ENCODE measurements at places on chromosomes 2 and 18.

DNA sequence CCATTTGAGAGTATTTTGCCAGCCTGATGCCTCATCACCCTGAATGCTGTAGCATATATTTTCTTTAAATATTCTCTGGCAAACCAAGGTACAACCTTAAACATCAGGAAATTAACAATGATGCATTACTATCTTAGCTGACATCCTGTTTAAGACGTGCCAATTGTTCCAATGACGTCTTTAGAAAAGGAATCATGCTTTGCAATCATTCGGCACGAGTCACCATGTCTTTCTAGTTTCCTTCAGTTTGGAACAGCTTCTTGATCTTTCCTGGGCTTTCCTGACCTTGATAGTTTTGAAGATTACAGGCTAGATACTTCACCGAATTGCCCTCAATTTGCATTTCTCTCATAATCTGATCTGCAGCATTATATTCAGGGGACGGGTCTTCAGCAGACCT lies 88.2 kb upstream of the GLI2 start:
- peaks cover 11% of the 10 kb centered on the region for H3K27me3 ChIP-seq
- H3K36me3 ChIP-seq, result peaks cover 5% of the 10 kb centered on the region
- no peak overlapping the region for H3K27ac ChIP-seq

GRCh38 chr18:49274188-49274714 lies 186.2 kb downstream of the DYM start:
- H3K27ac ChIP-seq, result no peak overlapping the region
- H3K4me3 ChIP-seq, result no peak overlapping the region
- H3K36me3 ChIP-seq, result peaks cover 49% of the 10 kb centered on the region
- H3K27me3 ChIP-seq, result no peaks in the 10 kb centered on the region

- no peak overlapping the region for H3K4me3 ChIP-seq
- no peak for DNase-seq
- no peaks in the 10 kb centered on the region for H3K36me3 ChIP-seq
- H3K27me3 ChIP-seq, result peaks cover 4% of the 10 kb centered on the region
- H3K4me1 ChIP-seq, result no peaks in the 10 kb centered on the region
These were observed 65.0 kb upstream of the IKZF2 start for GRCh38 chr2:213216461-213216860.

- H3K27ac ChIP-seq, result no peak overlapping the region
- H3K4me1 ChIP-seq, result no peaks in the 10 kb centered on the region
- no peak for DNase-seq
- peaks cover 1% of the 10 kb centered on the region for H3K36me3 ChIP-seq
- no peaks in the 10 kb centered on the region for H3K27me3 ChIP-seq
- no peak overlapping the region for H3K4me3 ChIP-seq
These were observed 34.1 kb downstream of the SOCS6 start for GRCh38 chr18:70322928-70323327.

- no peaks in the 10 kb centered on the region for H3K4me1 ChIP-seq
- H3K4me3 ChIP-seq, result no peak overlapping the region
- no peak overlapping the region for H3K27ac ChIP-seq
- DNase-seq, result no peak
- H3K27me3 ChIP-seq, result peaks cover 3% of the 10 kb centered on the region
These were observed 72.5 kb upstream of the HDAC4 start for GRCh38 chr2:239473211-239473805.

DNA sequence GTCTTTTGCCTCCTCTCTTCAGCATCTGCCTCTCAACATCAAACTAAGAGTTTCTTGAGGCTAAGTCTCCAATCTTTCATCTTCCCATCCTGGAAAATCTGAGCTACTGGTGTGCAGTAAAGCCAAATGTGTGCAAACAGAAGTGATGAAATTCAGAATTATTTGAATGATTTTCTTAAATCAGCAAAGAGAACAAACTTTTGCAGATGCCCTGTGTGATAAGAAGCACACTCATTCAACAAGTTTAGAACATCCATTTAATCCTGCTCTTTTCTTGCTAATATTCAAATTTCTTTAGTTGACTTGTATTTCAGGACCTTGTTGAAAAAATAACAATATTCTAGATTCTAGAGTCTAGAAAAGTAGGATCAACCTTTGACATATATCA lies 1374.9 kb upstream of the CELF4 start:
- DNase-seq, result no peak
- no peak overlapping the region for H3K4me3 ChIP-seq
- no peaks in the 10 kb centered on the region for H3K27me3 ChIP-seq
- peaks cover 14% of the 10 kb centered on the region for H3K36me3 ChIP-seq

- H3K36me3 ChIP-seq, result peaks cover 1% of the 10 kb centered on the region
- DNase-seq, result no peak
- H3K27me3 ChIP-seq, result peaks cover 8% of the 10 kb centered on the region
These were observed 32.1 kb downstream of the PROKR1 start for GRCh38 chr2:68675470-68675869.

DNA sequence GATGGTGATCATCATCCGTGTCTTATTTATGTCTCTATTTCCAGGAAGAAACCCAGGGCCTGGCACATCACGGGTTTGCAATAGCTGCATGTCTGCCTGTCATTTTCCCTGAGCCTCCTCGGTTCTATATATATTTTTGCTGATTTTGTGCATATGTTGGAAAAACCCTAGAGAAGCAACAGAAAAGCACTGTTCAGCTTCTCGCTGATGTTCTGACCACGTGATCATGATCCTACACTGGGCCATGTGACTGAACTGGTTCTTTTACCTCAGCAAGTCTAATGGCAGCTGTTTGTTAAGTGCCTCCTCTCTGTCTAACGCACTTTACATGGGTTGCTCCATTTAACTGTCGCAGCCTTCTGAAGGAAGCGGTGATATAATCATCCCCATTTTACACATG lies 71.3 kb downstream of the CMPK2 start:
- H3K27me3 ChIP-seq, result peaks cover 13% of the 10 kb centered on the region
- DNase-seq, result no peak
- no peak overlapping the region for H3K27ac ChIP-seq
- H3K4me1 ChIP-seq, result no peaks in the 10 kb centered on the region
- no peaks in the 10 kb centered on the region for H3K36me3 ChIP-seq
- no peak overlapping the region for H3K4me3 ChIP-seq

- no peaks in the 10 kb centered on the region for H3K4me1 ChIP-seq
- no peak overlapping the region for H3K4me3 ChIP-seq
- H3K27me3 ChIP-seq, result peaks cover 15% of the 10 kb centered on the region
- no peaks in the 10 kb centered on the region for H3K36me3 ChIP-seq
- DNase-seq, result no peak
These were observed 30.9 kb downstream of the EPHA4 start for GRCh38 chr2:221541131-221541735.

DNA sequence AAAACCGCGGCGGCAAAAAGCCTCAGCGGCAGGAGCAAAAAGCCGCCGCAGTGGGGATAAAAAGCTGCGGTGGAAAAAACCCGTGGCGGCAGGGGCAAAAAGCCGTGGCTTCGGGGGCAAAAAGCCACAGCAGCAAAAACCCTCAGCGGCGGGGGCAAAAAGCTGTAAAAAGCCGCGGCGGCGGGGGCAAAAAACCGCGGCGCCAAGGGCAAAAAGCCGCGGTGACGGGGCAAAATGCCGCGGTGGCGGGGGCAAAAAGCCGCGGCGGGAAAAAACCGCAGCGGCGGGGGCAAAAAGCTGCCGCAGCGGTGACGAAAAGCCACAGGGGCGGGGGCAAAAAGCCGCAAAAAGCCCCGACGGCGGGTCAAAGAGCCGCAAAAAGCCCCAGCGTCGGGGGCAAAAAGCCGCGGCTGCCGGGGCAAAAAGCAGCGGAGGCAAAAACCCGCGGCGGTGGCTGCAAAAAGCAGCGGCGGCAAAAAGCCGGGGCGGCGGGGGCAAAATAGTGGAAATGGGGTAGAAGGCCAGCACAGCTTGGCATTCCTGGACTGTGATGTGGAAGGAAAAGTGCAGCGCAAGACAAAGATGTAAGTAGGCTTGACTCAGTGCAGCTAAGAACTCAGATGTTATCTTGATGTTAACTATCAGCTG lies 151.8 kb downstream of the ANKRD30BL start:
- H3K4me1 ChIP-seq, result no peaks in the 10 kb centered on the region
- no peaks in the 10 kb centered on the region for H3K36me3 ChIP-seq
- DNase-seq, result no peak
- H3K27ac ChIP-seq, result no peak overlapping the region
- peaks cover 22% of the 10 kb centered on the region for H3K27me3 ChIP-seq
- H3K4me3 ChIP-seq, result no peak overlapping the region

GRCh38 chr2:7896940-7897487 lies 784.8 kb upstream of the ID2 start:
- H3K27ac ChIP-seq, result no peak overlapping the region
- peaks cover 6% of the 10 kb centered on the region for H3K27me3 ChIP-seq
